ENCODE measurements at places on chromosomes 3 and 15.

GRCh38 chr3:141089339-141090152 lies 38.4 kb downstream of the SPSB4 start:
- no peak for DNase-seq

- DNase-seq: no peak
Observed at GRCh38 chr3:144556392-144556791, 584.8 kb downstream of the DIPK2A start.

DNA sequence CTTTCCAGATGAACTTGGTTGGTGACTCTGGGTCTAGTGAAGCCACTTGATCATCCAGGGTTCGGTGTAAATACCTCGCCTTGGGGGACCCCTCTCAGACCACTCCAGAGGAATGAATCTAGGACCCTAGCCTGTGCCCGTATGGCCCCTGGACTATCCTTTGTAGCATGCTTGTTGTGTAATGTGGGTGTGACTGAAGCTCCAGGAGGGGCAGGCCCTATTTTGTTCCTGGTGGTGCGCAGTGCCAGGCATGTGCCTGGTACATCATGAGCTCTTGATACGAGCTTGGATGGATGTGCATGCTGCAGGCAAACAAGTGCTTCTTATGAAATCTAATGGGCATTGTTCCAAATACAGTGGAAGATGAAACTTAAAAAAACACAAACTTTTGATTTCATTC lies 82.8 kb downstream of the EBLN2 start:
- DNase-seq: no peak

DNA sequence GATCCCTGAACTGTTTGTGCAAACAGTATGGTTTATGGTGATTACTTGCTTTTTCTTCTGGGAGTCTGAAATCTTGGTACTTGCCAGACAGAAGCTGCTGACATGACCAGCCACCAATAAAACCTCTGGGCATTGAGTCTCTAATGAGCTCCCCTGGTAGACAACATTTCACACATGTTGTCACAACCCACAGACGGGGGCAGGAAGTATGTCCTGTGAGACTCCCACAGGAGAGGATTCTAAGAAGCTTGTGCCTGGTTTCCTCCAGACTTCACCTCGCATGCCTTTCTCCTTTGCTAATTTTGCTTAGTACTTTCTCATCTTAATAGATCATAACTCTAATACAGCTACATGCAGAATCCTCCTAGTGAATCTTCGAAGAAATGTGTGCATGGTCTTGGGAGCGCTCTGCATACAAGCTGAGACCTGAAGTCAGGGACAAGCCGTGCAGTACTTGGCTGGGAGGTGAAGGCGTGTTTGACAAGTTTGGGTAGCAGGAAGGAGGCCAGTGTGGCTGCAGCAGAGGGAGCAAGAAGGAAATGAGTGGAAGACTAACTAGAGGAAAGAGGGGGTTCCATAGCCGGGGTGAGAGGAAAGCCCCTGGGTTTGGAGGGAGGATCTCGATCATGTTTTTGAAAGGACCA lies 49.0 kb downstream of the B3GNT5 start:
- DNase-seq: no peak

GRCh38 chr3:31356941-31357340 lies 175.8 kb upstream of the STT3B start:
- no peak for DNase-seq

DNA sequence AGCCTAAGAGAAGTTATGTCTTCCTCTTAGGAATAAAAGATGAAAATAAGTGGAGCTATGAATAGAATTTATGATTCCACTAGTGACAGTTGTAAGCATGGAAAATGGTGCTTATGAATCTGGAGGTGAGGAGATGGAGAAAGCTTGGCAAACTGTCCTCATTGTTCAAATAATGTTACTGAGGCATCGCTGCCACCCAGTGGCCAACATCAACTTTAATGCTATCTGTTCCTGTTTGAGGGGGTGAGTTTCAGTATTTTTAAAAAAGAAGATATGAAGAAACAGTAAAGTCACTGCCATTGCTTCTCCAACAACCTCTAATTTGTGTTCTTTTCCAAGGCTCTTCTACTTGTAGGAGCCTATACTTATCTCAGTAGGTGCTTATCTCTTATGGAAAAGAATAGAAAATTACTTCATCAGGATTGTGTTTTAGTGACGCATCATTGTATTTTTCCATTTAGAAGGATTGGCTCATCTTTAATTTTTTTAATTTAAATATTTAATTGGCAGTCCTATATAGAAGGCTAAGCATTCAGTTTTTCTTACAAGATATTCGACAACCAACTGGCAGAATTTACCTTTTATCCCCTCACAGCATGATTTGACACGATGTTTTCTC lies 260.4 kb upstream of the P2RY1 start:
- DNase-seq: no peak

DNA sequence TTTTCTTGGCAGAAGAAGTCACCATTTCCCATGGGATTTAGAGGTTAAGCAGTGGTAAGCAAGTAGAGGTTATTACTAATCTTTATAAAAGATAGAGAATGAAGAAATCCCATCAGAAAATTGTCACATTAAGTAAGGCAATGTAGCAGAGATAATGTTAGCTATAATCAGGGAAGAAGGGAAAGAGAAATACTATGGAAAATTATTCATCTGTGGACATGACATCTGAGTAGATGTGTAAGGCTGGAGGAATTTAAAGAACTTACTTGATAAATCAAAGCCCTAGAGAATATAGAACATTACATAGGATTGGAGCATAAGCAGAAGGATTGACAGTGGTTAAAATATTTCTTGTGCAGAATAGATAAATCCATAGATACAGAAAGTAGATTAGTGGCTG lies 553.1 kb upstream of the CBLB start:
- DNase-seq: no peak

GRCh38 chr3:100463002-100463401 lies 29.4 kb upstream of the TMEM45A start:
- DNase-seq: no peak

GRCh38 chr3:187403768-187404288 lies 35.6 kb downstream of the RTP4 start:
- no peak for DNase-seq

DNA sequence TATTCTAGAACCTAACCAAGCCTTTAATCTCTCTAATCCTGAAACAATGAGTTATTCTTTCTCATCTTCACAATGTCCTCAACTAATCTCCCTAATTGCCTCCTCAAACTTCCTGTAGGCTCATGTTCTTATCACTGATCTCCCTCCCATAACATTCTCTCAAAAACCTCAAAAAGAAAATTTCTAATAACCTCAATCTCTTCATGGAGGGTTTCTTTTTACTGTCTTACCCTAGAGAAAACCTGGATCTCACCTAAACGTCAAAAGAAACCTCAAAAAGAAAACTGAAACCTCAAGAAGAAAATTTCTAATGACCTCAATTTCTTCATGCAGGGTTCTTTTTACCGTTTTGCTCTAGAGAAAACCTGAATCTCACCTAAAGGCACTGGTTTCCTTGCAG lies 150.2 kb downstream of the GSK3B start:
- DNase-seq: no peak

DNA sequence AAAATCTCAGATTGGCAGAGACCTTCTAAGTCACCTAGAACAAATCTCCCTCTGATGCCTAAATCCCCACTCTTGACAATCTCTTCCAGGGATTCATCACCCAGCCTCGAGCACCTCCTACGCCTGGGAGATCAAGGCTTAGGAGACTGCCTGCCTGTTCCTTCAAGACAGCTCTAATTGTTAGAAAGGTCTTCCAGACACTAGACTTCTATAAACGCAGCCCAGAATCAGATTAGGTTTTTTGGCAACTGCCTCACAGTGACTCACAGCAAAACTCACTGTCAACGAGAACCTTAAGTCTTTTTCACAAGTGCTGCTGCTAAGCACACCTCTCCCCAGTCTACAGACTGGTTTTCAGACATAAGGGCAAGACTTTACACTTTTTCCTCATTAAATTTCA lies 23.1 kb downstream of the SRGAP3 start:
- no peak for DNase-seq

Measured in NCI-H1436 treated with DMSO at 0.1 percent for 48 hours (cell line).